ENCODE measurements at places on chromosomes 7 and 10.

- no peak for DNase-seq
Measured at GRCh38 chr10:51617576-51618235, 81.7 kb downstream of the CSTF2T start.

GRCh38 chr7:69868921-69869320, 270.6 kb downstream of the AUTS2 start:
- no peak for DNase-seq

- no peak for DNase-seq
Measured at GRCh38 chr7:153027210-153027609, 267.7 kb downstream of the ACTR3B start.

DNA sequence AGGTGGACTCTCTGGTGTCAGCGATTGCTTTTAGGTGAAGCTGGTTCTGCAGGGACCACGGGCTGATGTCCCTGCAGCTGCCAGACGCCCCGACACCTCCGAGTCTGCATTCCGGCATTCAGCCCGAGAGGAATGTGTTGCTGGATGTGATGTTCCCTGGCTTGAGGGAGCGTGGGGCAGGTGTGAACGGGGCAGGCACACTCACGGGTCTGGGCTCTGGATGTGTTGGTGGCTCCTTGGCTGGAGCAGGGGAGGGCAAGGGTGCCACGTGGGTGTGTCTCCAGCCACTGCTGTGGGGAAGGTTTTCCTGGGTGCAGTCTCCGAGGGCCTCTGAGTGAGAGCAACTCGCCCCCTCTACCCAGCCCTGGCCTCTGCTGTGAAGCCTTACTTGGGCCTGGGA, 140.5 kb downstream of the CAMK1D start:
- DNase-seq, result no peak

DNA sequence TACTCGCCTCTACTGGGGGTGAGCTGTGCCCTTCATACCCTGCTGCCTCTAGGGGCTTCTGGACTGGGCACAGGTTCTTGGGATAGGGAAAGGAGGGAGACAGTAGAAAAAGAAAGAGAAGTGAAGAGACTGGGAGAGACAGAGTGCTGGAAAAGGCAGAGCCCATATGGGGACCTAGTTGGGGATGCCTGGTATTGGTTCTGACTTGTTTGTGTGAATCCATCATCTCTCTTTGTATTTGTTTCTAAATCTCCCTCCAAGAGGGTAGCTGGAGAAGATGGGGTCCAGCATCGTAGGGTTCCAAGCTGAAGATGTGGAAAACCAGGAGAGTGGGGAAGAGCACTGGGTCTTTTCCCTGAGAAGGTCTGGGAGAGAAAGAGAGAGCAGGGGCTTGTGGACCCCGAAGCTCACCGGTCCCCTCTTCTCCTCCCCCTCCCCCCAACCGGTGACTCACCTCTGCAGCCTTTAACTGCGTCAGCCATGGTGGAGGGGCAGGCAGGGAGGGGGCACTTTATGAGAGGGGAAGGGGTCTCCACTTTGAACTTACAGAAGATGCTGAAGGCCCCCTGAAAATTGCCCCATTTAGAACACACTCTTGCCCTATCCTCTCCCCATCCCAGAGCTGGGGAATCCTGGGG, 3.2 kb upstream of the VGF start:
- no peak for DNase-seq

DNA sequence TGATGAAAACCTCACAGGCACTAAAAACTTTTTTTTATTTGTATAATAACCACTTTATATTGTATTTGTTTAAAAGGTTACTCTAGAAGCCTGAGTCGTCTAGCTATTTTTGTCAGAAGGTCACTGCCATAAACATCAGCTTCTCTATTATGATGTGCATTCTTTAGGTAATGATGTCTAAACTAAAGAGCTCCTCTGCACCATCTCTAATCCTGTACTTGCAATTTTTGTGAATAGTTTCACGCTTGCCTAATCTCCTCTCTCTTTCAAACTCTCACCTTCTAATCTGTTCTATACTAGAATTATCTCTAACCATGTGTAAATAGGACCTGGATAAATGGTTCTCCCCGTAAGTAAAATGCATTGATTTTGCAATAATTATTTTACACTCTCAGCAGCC, 10.5 kb upstream of the CHUK start:
- no peak for DNase-seq

GRCh38 chr7:39948375-39948955, 1.6 kb upstream of the CDK13 start:
- DNase-seq, result no peak

- DNase-seq, result no peak
Measured at GRCh38 chr7:76358011-76358480, 745 bp downstream of the YWHAG start.

GRCh38 chr10:43110338-43111071, 27.7 kb upstream of the CSGALNACT2 start:
- DNase-seq, result no peak

DNA sequence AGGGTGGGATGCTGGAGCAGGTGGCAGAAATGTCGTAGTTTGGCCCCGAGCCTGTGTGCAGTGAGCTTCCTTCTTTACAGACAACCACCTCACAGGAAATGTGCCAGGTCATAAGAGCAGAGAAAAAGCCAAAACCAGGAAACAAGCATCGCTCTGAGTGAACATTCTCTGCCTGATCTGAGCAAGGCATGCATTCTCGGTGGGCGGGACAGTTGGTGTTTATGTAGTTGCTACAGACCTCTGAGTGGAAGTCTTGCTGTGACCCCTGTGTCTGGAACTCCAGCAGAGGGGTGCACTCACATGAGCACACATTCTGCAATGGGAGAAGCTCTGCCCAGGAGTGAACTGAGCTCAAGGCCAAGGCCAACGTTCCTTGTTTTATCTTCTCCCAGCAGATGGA, 230.1 kb downstream of the TCERG1L start:
- DNase-seq, result no peak

GRCh38 chr7:24701261-24702235, 55.7 kb downstream of the GSDME start:
- DNase-seq, result no peak

DNA sequence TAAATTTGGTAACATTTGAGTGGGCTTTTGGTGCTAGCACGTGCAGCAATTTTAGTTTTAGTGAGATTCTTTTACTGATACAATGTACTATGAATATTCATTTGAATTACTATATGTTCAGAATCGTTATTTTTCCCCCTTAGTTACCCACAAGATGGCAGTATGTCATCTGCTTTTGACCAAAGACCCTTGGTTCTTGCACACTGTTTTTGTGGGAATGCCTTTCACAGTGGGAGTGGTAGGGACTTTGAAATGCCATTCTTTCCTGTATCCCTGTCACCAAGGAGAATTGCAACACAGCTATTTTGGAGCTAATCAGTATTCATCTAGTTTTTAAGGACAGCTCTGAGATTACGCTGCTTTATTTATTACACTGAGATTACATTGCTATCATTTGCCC, 40.6 kb downstream of the SEC23IP start:
- DNase-seq, result no peak

DNA sequence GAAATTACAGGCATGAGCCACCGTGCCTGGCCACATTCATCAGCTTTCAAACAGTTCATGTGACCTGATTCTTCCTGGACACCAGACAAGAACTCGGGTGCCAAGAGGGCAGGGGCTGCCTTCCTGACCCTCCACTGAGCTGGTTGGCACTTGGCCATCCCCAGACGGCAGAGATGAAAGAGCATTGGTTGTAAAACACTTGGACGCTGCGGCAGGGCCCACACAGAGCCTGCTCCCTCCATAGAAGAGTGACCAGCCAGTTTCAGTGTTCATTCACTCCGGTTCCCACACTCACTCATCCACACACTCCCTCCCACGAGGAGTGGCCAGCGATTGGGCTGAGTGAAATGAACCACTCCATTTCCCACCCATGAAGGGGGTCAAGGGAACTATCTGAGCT, 112.3 kb downstream of the ITGB8 start:
- no peak for DNase-seq

DNA sequence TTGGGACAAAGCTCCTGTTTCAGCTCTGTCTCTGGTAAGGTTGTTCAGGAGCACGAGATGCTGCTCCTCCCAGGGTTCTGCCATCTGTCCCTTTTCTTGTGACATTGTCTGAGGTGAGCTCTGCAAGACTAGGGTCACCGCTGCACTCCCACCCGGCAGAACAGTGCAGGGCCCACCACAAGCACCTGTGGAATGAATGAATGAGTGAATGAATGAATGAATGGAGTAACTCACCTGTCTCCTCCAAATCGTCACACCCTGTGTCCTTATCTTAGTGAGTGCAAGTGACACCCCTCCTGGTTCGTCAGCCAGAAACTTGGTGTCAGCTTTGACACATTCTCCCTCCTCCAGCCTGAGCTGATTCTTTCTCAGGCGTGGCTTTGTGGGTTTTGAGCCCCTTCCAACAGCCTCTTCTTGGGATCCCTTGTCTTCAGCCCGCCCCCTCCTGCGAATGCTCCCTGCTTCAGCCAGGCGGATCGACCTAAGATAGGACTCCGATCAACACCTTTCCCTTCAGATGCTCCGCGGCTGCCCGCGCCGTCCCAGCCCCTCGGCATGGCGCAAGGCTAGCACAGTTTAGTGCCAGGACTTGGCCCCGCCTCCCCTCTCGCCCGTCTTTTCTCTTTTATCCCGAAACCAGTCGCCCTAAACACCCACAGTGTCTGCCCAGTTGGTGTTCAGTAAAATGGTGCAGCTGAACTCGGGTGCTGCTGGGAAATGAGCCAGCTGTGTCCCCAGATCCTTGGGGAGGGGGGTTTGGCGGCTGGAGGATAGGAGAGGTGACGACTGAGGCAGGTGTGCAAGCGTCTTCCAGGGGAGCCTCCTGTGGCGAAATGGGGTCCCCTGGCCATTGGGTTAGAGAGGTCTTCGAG, 89.3 kb downstream of the BEND7 start:
- no peak for DNase-seq

DNA sequence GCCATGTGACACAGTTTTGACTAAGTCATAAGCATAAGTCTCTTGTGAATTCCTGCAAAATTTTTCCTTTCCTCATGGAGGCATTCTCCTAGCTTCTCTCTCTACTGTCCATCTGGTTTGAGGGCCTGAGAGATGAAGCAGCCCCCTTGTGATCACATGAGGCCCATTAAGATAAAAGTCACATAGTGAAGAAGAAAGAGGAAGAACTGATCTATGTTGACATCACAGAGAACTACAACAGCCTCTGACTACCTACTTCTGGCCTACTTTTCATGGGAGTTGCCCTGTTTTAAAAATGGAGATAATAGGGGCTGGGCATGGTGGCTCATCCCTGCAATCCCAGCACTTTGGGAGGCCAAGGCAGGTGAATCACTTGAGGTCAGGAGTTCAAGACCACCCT, 50.4 kb downstream of the TFEC start:
- no peak for DNase-seq

- peak; percentile 44 for DNase-seq
Measured at GRCh38 chr10:12710594-12711349, 290.7 kb downstream of the CCDC3 start.

GRCh38 chr10:110242511-110242910, 35.1 kb downstream of the MXI1 start:
- no peak for DNase-seq

DNA sequence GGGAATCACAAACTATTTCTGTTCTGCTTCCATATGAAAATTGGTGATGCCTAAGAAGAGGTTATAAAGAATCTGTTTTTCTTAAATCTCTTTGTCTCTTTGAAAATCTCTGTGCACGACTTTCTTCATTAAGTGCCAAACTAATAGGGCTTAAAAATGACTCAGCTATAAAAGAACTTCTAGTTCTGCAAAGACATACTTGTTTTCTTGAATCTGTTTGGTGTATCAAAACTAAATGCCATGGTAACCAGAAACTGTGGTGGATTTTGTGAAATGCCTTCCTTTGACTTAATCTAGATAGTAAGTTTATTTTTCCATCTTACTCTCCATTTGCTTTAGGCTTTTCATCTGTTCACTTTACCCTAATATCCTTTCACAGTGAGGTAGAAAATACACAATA, 417.8 kb downstream of the PARD3 start:
- no peak for DNase-seq

- DNase-seq, result no peak
Measured at GRCh38 chr7:107891636-107892366, 818 bp downstream of the DLD start.

GRCh38 chr7:27132978-27133377, 2.4 kb upstream of the HOXA4 start:
- no peak for DNase-seq

GRCh38 chr10:84447701-84448400, 119.5 kb downstream of the CCSER2 start:
- no peak for DNase-seq

DNA sequence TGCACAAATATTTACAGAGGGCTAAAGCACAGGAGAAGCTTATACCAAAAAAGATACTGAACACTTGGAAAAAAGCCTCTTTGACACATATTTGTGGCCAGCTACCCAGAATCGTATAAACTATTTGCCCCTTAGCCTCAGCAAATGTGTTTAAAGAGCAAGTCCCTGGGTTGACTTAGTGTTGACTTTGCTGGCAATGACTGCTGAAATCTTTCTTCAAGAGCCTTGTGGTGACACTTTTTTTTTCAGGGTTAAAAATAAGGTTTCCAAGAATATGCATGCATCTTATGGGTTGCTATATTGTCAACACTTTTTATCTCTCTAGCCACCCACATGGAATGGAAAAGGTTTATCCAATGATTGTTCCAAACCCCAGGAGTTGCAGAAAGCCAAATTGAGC, 14.9 kb upstream of the PLEKHS1 start:
- DNase-seq, result no peak

DNA sequence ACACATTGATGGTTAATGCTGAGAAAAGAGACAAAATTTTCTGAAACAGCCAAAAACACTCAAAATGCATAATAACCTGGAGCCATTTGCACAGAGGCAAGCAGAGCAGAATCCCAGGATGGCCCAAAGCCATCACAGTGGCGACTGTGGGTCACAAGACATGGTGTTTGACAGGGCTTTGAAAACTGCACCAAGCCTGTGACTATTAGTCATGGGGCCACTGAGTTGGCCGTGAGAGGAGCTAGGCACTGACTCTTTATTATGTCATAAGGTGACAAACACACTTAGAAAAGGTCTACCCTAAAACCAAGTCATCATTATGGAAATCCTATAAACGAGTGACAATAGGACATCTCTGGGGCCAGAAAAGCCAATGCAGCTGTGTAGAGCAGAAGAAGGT, 23.9 kb downstream of the DRGX start:
- DNase-seq, result no peak

GRCh38 chr7:157129200-157129599, 9.5 kb upstream of the UBE3C start:
- DNase-seq, result no peak

GRCh38 chr7:28005075-28005846, 175.3 kb downstream of the JAZF1 start:
- DNase-seq, result no peak

DNA sequence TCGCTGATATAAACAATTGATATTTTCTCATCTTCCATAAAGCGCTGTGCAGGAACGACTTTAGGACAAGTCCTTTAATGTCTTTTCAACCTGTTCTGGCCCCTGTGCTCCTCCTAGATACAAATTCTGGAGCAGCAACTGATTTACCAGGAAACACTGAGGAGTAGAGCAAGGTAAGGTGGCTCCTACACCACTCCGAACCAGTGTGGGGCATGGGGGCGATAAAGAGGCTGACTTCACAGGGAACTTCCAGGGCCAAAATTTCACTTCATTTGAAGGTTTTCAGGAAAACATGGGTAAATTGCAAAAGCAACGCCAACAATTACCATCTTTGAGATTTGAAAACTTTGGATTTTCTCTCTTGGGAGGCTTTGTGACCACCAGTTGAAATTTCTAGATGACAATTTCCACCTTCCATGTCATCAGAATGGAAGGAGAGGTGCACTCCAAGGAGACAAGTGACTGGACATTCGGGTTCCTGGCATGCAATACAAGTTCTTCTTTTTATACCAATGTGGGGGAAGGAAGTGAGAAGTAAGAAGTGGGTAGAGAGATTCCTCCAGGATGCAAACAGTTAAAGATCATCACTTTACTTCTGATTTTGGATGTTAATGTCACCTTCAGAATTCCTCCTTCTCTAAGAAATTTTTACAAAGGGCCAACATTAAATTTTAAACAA, 118.5 kb downstream of the FAM107B start:
- no peak for DNase-seq
